Smooth muscle cell of the pulmonary artery (primary cell): ENCODE measurements at places on chromosomes 4 and X. TPM values are rescaled to one million over a fixed set of nuclear protein-coding genes. Genes with fewer than 3 reads are reported as not detected.

Gene CXorf49
- not detected in 2 replicates for total RNA-seq

Gene USP17L27
- not detected in 2 replicates for total RNA-seq

Gene ANXA3
- total RNA-seq = 6.1 and 70.6 TPM in 2 replicates

Gene NALF2
- not detected in 2 replicates for total RNA-seq

Gene POU4F2
- not detected in 2 replicates for total RNA-seq

Gene RAP2C
- total RNA-seq = 18.3 and 21.0 TPM in 2 replicates

Gene ODAPH
- total RNA-seq = not detected in 2 replicates

Gene SPANXN3
- not detected in 2 replicates for total RNA-seq

Gene ZNF280C
- 2.2 and 2.6 TPM in 2 replicates for total RNA-seq

Gene PDGFRA
- 298 and 562 TPM in 2 replicates for total RNA-seq

Gene PRDM8
- total RNA-seq = 4.9 and 6.8 TPM in 2 replicates

Gene FAM47A
- not detected in 2 replicates for total RNA-seq

Gene IGBP1
- total RNA-seq = 56.6 and 74.7 TPM in 2 replicates

Gene ZIC3
- not detected in 2 replicates for total RNA-seq

Gene LANCL3
- total RNA-seq = 0.66 and 0.91 TPM in 2 replicates

Gene MFAP3L
- total RNA-seq = 7.2 and 14.3 TPM in 2 replicates

Gene VCX3A
- not detected in 2 replicates for total RNA-seq

Gene BGN
- total RNA-seq = 369 and 546 TPM in 2 replicates

Gene GRPR
- total RNA-seq = 0.07 TPM in 1 of 2 replicates, not detected in the other

Gene RENBP
- 7.6 and 8.9 TPM in 2 replicates for total RNA-seq

Gene FAM13A
- 19.4 and 43.9 TPM in 2 replicates for total RNA-seq

Gene TAF7L
- 0.20 and 0.26 TPM in 2 replicates for total RNA-seq

Gene UGT2B17
- not detected in 2 replicates for total RNA-seq

Gene PRDX4
- total RNA-seq = 224 and 291 TPM in 2 replicates

Gene ZNF157
- total RNA-seq = 0.03 and 0.26 TPM in 2 replicates

Gene UGT2B15
- not detected in 2 replicates for total RNA-seq

Gene CDKL5
- total RNA-seq = 2.4 and 5.0 TPM in 2 replicates

Gene LGI2
- 0.23 and 0.59 TPM in 2 replicates for total RNA-seq

Gene MXRA5
- total RNA-seq = 0.03 and 0.65 TPM in 2 replicates

Gene UBA6
- 108 and 149 TPM in 2 replicates for total RNA-seq

Gene TCEAL6
- total RNA-seq = not detected in 2 replicates

Gene DMRTC1
- total RNA-seq = not detected in 2 replicates

Gene SYN1
- 0.07 and 0.36 TPM in 2 replicates for total RNA-seq

Gene SMIM10
- 4.1 and 7.3 TPM in 2 replicates for total RNA-seq

Gene LARP7
- 16.9 and 17.3 TPM in 2 replicates for total RNA-seq

Gene TXK
- total RNA-seq = 0.23 and 0.26 TPM in 2 replicates

Gene ADAM29
- not detected in 2 replicates for total RNA-seq

Gene MCF2
- 0.07 and 0.10 TPM in 2 replicates for total RNA-seq

Gene CTAG1A
- total RNA-seq = not detected in 2 replicates

Gene NEIL3
- 0.89 and 3.8 TPM in 2 replicates for total RNA-seq

Gene CNGA1
- 0.46 and 4.5 TPM in 2 replicates for total RNA-seq

Gene ZMAT1
- 0.98 and 1.1 TPM in 2 replicates for total RNA-seq

Gene GLOD5
- total RNA-seq = not detected in 2 replicates

Gene SSX2
- total RNA-seq = not detected in 2 replicates

Gene PLXNB3
- 15.2 and 19.4 TPM in 2 replicates for total RNA-seq

Gene FATE1
- not detected in 2 replicates for total RNA-seq

Gene CXCL3
- total RNA-seq = 1.5 and 9.0 TPM in 2 replicates

Gene F8A3
- 1.5 and 1.7 TPM in 2 replicates for total RNA-seq

Gene POLN
- 3.9 and 5.1 TPM in 2 replicates for total RNA-seq

Gene EXOC1L
- total RNA-seq = not detected in 2 replicates

Gene CXCL8
- 23.3 and 132 TPM in 2 replicates for total RNA-seq

Gene ZBTB33
- 10.9 and 11.1 TPM in 2 replicates for total RNA-seq

Gene RAB9B
- total RNA-seq = 0.91 and 1.3 TPM in 2 replicates

Gene HEPH
- total RNA-seq = 102 and 139 TPM in 2 replicates

Gene CCNA2
- 5.1 and 14.4 TPM in 2 replicates for total RNA-seq

Gene VCX
- not detected in 2 replicates for total RNA-seq

Gene CENPVL1
- not detected in 2 replicates for total RNA-seq
